ENCODE measurements at places on chromosomes 7 and 10. TPM values are rescaled to one million over a fixed set of nuclear protein-coding genes. Genes with fewer than 3 reads are reported as not detected.

Gene SSC4D
- 0.68 TPM for total RNA-seq

Gene CALHM3
- not detected for total RNA-seq

Gene PTPRN2
- total RNA-seq, result 3.0 TPM

Gene SOSTDC1
- not detected for total RNA-seq

Gene HTR5A
- total RNA-seq, result not detected

Gene OIT3
- 0.08 TPM for total RNA-seq

Gene CSGALNACT2
- total RNA-seq, result 17.8 TPM

Gene CYP2E1
- total RNA-seq, result 0.59 TPM

Gene MEOX2
- 1.5 TPM for total RNA-seq

Gene TMEM196
- total RNA-seq, result not detected

Gene SPOCK2
- 0.12 TPM for total RNA-seq

Gene VAX1
- total RNA-seq, result not detected

Gene NPTX2
- total RNA-seq, result 6.0 TPM

Gene CCAR1
- 12.5 TPM for total RNA-seq

Gene DNAJC1
- total RNA-seq, result 46.5 TPM

Gene EVX1
- total RNA-seq, result not detected

Gene CYP2C19
- not detected for total RNA-seq

Gene UBN2
- total RNA-seq, result 2.9 TPM

Gene PON1
- not detected for total RNA-seq

Gene IGF2BP3
- total RNA-seq, result 40.6 TPM

Gene PILRA
- 0.82 TPM for total RNA-seq

Gene NXPH1
- total RNA-seq, result not detected

Gene SUGCT
- total RNA-seq, result 55.2 TPM

Gene XRCC2
- 0.75 TPM for total RNA-seq

Gene AGAP4
- 2.5 TPM for total RNA-seq

Gene SFTPA1
- not detected for total RNA-seq

Gene FOXI2
- not detected for total RNA-seq

Gene LIPF
- not detected for total RNA-seq

Gene TAC1
- not detected for total RNA-seq

Gene AQP1
- total RNA-seq, result 22.2 TPM

Gene WDR11
- 64.7 TPM for total RNA-seq

Gene NME8
- not detected for total RNA-seq

Gene PLEKHS1
- total RNA-seq, result not detected

Gene MSMB
- not detected for total RNA-seq

Gene IQUB
- 0.30 TPM for total RNA-seq

Gene LOXL4
- total RNA-seq, result 122 TPM

Gene ZNF853
- total RNA-seq, result 0.59 TPM

Gene TRIL
- total RNA-seq, result 1.1 TPM

Gene FAM25G
- not detected for total RNA-seq

Gene ZNF503
- total RNA-seq, result 1.6 TPM

Gene SHOC2
- total RNA-seq, result 37.9 TPM

Gene CTNNA3
- not detected for total RNA-seq

Gene SLC26A3
- total RNA-seq, result not detected

Gene NEUROG3
- not detected for total RNA-seq

Gene TM9SF3
- total RNA-seq, result 94.8 TPM

Gene GCC1
- 18.6 TPM for total RNA-seq

Gene VDAC2
- total RNA-seq, result 187 TPM

Gene OR9A2
- total RNA-seq, result 0.12 TPM

Gene NUTM2A
- 0.12 TPM for total RNA-seq

Gene LMOD2
- not detected for total RNA-seq

Gene CACNA2D1
- total RNA-seq, result 71.3 TPM

Gene CHCHD2
- 433 TPM for total RNA-seq

All from smooth muscle cell of the coronary artery (primary cell).